ENCODE measurements at places on chromosomes 5 and 9.

DNA sequence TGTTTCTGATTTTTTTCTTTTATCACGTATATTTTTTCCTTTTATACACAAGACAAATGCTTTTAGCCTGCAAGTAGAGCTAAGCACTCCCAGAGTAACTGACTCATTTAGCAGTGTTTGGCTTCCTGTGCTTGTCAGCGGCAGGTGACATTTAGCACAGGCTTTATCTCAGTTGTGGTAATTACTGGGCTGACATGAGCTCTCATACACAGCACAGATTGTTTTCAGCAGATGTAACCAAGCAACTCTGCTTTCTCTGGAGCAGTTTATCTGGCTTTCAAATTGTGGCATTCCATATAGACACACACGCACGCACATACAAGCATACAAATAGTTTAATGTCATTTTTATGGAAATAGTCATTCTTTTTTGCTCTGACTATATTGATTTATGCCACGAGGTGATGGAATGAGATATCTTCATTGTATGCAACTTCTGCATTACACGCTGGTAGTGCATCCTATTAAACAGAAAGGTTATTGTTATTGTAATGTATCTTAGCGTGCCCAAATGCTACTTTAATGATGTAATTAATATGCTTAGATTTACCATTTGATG lies 379.0 kb upstream of the GRAMD2B start:
- no peak for DNase-seq

DNA sequence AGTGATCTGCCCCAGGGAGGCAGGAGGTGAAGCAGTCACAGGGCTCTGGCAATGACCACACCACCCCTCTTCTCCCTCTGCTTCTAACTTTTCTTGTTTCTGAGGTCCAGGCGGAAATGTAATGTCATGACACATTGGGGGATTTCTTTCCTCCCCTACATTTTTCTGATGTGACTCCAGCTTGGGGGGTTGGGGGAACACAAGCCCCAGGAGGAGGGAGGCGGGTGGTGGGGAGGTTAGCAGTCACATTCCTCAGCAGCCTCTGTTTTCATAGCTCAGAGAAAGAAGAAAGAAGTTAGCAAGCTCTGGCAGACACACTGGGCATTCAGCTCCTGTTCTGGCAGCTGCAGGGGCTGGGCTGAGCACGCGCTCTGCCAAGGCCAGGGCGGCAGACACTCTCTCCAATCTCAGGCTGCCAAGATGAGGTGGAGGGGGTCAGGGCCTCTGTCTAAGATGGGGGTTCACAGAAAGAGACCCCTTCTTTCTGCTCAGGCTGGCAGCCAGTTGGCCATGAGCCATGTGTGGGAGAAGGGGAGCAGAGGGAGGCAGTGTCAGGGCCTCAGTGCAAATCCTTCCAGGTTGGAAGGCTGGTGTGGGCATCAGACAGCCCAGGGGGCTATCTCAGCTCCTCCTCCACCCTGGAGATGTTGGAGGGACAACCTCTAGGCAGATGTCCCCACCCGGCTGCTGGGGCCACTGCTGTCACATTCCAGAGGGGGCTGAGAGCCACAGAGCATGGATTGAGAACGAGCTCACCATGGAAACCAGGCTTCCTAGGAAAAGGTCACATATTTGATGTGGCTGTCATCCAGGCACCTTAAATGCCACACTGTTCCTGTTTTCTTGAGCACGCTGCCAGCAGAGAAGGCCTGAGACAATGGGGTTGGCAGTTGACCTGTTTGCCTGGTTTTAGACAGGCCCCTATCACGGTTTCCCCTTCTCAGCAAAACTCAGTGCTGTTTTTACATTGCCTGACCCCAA lies 20.1 kb upstream of the PFDN1 start:
- DNase-seq = no peak

DNA sequence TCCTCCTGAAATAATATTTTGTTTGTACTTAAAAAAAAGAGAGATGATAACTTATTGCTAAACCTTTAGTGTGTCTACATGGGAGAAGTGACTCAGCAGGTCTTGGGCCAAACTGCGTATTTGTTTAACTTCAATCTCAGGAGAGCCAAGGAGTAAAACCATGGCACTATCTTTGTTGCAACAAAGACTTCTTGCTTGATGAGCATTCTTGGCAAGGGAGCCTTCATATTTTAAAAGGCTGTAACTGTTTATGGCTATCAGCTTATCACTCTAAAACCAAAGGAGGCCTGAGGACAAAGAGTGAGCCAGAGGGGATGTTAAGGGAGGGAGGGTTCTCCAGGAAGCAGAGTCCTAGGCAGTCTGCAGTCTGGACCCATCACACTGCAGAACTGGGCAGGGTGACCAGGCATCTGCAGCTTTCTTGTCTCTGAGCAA lies 216.2 kb upstream of the S1PR3 start:
- DNase-seq = no peak

- no peak for DNase-seq
These were observed 1061.3 kb upstream of the COX7C start for GRCh38 chr5:85556464-85556863.

- no peak for DNase-seq
These were observed 176.9 kb downstream of the ROR2 start for GRCh38 chr9:91773156-91773555.

GRCh38 chr9:129454467-129455067 lies 166.3 kb downstream of the C9orf50 start:
- no peak for DNase-seq

GRCh38 chr5:153756540-153756939 lies 266.1 kb downstream of the GRIA1 start:
- no peak for DNase-seq

GRCh38 chr5:67031692-67032091 lies 164.9 kb downstream of the CD180 start:
- DNase-seq = no peak

GRCh38 chr9:16884373-16884772 lies 13.9 kb upstream of the BNC2 start:
- DNase-seq = no peak

- no peak for DNase-seq
These were observed 76.3 kb upstream of the BARHL1 start for GRCh38 chr9:132505991-132506655.

DNA sequence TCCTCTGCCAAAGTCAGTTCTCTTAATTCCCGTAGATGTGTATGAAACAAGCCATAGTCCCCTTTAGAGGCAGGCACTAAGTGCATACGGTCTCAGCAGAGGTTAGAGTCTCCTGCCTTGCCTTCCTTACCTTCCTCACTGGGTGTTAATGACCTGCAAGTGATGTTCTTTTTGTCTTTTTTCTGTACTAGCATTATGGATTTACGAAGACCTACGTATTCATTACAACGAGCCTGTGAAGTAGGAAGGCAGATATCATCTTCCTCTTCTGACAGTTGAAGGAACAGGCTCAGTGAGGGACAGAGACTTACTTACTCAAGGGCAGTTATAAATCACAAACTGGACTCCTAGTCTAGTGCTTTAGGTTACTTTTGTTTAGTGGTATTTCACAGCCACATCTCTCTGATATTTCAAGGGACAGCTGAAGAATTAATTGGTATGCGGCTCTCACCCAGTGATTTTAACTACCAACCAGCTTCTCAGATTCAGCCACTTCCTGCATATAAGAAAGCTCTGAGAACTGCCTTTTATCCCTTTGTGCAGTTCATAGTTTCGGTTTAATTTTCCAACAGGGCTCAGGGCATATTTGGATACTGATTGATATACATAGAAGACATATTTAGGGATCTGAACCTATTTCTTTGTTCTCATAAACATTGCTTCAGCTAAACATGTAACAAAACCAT lies 85.1 kb upstream of the CKMT2 start:
- no peak for DNase-seq

GRCh38 chr5:148511810-148512347 lies 128.1 kb downstream of the FBXO38 start:
- DNase-seq = no peak

DNA sequence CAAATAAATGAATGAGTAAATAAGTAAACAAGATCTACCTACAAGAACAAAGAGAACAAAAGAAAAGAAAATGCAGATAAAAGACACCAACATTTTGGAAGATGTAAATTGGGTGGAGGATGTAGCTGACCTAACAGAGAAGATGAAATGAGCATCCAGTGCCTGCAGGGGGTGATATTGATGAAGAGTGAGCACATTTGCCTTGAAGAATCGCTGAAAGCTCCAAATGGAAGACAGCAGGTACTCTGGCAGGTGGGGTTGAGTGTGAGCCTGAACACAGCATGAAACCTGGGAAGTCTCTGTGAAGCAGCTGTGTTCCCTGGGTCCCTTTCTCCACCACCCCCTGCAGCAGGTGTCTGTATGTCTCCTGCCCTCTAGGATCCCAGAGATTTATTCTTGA lies 125.6 kb downstream of the NXNL2 start:
- no peak for DNase-seq

- no peak for DNase-seq
These were observed 2.0 kb upstream of the SPATA31E1 start for GRCh38 chr9:87880683-87881082.

DNA sequence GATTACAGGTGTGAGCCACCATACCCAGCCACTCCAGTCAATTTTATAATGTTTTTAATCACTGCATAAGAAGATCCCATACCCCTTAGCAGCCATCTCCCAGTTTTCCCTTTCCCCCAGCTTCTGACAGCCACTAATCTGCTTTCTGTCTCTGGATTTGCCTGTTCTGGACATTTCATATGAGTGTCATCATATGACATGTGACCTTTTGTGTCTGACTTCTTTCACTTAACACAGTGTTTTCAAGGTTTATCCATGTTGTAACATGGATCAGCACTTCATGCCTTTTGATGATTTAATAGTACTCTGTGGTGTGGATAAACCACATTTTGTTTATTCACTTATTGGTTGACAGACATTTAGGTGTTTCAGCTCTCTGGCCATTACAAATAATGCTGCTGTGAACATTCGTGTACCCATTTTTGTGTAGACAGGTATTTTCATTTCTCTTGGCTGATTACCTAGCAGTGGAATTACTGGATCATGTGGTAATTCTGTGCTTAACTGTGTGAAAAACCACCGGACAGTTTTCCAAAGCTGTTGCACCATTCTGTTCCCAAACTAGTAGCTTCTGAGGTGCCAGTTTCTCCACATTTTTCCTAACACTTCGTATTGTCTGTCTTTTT lies 8.6 kb downstream of the SUSD3 start:
- no peak for DNase-seq

DNA sequence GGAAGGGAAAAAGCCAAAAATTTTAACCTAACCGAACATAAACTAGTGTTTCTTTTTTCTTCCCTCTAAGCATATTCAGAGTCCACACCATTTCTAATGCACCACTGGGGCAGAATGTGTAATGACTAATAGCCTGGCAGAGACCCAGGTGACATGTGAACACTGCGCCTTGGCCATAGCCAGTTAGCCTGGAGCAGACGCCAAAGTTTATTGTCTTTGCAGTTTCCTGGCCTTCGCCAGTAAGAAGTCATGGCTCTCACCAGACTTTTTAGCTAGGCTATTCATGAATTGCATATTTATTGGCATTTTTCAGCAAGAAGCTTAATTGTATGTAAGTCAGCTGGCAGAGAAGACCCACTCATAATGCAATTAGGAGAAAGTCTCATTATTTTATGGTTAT lies 182.8 kb upstream of the SLC27A6 start:
- no peak for DNase-seq

GRCh38 chr9:93180938-93181337 lies 3.0 kb upstream of the WNK2 start:
- no peak for DNase-seq

DNA sequence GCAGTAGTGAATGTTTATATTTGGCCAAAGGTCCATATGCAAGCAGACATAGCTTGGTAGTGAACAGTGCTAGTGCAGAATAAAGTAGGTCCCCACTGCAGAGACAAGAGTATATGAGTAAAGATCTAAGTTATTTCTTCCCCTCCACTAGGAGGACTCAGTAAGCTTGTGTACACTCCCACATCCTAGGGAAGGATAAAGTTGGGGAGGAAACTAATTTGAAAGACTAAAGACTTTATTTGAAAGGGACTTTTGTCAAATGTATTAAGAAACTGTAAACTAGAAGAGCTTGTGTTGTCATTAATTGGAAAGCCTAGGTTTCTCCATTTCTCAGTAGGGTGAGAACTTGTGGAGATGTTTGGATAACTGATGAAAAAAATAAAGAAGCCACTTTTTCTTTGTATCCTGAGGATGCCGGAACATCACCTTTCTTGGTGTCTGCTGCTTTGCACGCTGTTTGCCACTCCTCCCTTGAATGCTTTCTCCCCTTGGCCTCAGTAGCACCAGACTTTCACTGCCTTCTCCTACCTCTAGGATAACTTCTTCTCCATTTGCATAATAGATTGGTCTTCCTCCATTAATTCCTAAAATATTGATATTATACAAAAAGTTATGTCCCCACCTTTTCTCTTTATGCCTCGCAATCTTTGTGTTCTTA lies 329.0 kb downstream of the PARP8 start:
- DNase-seq = no peak

- no peak for DNase-seq
These were observed 68.5 kb upstream of the RAI14 start for GRCh38 chr5:34587355-34588241.

GRCh38 chr9:118529210-118529609 lies 825.0 kb downstream of the TLR4 start:
- no peak for DNase-seq

GRCh38 chr5:310941-311434 lies 10.5 kb upstream of the AHRR start:
- no peak for DNase-seq

Measured in activated CD4-positive, alpha-beta T cell treated with anti-CD3 and anti-CD28 coated beads, Interleukin-2, amount 50 U/mL, for 4 hours (primary cell).